ENCODE measurements at places on chromosomes 12 and 14.
A peak's percentile ranks its signal among the peaks of the same experiment; 100 is the strongest.

DNA sequence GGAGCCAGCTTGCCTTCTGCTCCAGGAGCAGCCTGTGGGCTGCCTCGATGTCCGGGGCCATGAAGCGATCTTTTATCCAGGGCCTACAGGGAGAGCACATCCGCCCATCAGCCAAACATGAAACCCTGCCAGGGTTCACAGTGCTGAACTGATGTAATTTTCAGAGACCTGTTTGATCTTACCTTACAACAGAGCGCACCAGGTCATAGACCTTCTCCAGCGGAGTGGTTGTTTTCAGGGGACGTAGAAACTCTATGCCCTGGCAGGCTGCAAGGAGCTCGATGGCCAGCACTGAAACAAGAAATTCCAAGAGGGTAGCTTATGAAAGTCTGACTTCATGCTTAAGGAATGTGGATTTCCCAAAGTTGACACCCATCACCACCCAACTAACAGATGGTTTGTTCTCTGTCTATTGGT lies 19.7 kb downstream of the HAL start:
- peak; percentile 36 for DNase-seq

DNA sequence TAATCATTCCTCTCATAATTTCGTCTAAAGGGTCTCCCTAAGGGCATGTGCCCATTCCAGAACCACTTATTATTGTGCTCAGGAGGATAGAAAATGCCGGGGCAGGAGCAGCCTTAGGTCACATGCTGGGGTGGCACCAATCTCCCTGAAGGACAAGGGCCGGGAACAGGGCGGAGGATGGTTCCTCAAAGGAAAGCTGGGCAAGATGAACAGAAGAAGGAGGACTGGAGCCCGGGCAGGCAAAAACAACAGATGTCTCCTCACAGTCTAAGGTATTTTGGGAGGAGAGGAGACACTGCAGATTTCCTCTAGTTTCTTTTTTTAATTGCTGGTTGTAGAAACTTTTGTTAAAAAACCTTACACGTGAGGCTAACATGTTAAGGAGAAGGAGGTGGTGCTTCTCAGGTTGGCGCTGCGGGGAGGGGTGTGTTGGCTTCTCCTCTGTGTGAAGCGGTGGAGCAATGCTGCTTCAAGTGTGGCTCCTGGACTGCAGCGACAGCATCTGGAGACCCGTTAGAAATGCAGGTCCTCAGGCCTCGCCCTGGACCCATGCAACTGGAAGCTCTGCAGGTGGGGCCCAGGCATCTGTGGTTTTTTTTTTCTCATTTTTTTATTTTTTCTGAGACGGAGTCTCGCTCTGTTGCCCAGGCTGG lies 164.8 kb downstream of the AACS start:
- DNase-seq: no peak

DNA sequence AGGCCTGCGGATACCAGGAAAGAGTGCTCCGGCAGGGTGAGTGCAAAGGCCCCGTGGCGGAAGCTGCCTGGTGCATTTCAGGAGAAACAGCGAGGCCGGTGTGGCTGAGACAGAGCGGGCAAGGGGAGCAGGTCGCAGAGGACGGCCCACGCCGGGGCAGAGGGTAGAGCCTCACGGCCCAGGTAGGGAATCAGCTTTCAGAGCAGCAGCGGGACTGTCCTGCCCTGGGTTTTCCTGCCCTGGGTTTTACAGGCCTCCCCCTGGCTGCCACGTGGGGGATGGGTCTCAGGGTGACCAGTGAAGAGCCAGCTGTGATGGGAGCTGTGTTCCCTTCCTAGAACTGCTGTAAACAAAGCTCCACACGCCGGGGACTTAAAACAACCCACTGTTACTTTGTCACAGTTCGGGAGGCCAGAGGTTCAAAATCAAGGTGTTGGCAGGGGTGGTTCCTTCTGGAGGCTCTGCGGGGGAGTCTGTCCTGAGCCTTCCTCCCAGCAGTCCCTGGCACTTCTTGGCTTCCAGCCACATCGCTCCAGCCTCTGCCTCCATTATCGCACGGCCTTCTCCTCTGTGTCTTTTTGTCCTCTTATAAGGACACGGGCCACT lies 10.4 kb downstream of the NCOR2 start:
- DNase-seq: no peak

DNA sequence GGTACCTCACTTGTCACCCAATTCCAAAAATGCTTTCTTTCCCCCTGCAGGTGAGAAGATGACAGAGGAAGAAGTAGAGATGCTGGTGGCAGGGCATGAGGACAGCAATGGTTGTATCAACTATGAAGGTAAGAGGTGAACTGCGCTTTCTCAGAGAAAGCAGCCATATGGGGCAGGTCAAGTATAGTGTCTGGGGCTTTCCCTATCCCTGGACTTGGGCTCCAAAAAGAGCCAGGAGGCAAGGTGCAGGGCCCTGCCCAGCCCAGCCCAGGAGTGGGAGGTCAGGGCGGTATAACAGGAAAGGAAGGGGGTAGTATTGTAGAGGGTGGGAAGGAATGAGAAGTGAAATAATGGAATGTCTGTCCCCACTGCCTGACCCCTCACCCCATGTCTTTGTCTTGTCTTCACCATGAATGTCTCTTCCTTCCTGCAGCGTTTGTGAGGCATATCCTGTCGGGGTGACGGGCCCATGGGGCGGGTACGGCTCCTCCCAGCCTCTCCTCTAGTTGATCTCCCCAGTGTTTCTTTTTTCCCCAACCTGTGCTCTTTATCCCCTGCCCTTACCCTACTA lies 2.1 kb downstream of the MYL6 start:
- no peak for DNase-seq

GRCh38 chr12:76945867-76946266 lies 67.0 kb upstream of the CSRP2 start:
- DNase-seq: no peak

GRCh38 chr12:15056218-15056617 lies 83.4 kb downstream of the PDE6H start:
- no peak for DNase-seq

- DNase-seq: no peak
These were observed 43.6 kb upstream of the VASH1 start for GRCh38 chr14:76717508-76718290.

- no peak for DNase-seq
These were observed 55.0 kb upstream of the PSMC1 start for GRCh38 chr14:90201344-90201743.

DNA sequence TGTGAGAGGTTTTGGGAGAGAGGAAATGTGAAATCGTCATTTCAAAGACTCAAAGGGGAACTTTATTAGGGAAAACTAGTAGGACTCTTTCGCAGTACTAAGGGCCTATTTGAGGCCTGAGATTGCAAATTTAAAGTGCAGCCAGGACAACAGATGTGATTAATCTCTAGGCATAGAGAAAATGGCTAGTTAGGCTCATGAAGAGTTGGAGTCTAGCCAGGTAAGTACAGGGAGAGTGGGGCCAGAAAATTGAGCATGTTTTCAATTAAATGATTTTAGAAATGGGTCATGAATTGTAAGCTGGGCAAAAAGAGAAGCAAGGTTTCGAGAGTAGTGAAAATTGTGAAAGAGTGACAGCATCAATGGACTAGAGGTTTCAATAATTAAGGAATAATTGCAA lies 91.9 kb upstream of the LMNTD1 start:
- no peak for DNase-seq

- no peak for DNase-seq
These were observed 16.7 kb downstream of the TMEM19 start for GRCh38 chr12:71702590-71702989.

- DNase-seq: no peak
These were observed 77.1 kb upstream of the FUT8 start for GRCh38 chr14:65335411-65335947.

DNA sequence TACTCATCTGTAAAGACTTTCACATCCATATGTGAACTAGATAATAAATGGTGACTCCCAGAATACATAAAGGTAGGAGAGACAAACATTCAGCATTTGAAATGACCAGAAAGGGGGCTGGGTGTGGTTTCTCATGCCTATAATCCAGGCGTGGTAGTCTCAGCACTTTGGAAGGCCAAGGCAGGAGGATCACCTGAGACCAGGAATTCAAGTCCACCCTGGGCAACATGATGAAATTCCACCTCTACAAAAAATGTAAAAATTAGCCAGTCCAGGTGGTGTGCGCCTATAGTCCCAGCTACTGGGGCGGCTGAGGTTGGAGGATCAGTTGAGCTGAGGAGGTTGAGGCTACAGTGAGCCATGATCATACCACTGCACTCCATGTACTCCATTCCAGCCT lies 4.1 kb upstream of the CS start:
- DNase-seq: no peak

- DNase-seq: no peak
These were observed 85.5 kb downstream of the SSPN start for GRCh38 chr12:26280869-26281268.

Data from right atrium auricular region (tissue), 2 donors.